ENCODE measurements at places on chromosomes 3 and 15. TPM values are rescaled to one million over a fixed set of nuclear protein-coding genes. Genes with fewer than 3 reads are reported as not detected.
A peak's percentile ranks its signal among the peaks of the same experiment; 100 is the strongest.

CXCR6 gene
- not detected for polyA plus RNA-seq

CCRL2 gene
- polyA plus RNA-seq: not detected

FANCD2 gene
- 21.6 TPM for polyA plus RNA-seq

GNAT1 gene
- 0.05 TPM for polyA plus RNA-seq

MAP4 gene
- polyA plus RNA-seq: 119 TPM

MYH15 gene
- polyA plus RNA-seq: 1.7 TPM

MESP2 gene
- 0.10 TPM for polyA plus RNA-seq

ZNF860 gene
- polyA plus RNA-seq: 4.4 TPM

GRCh38 chr15:71338265-71338664 lies 223.0 kb downstream of the THSD4 start:
- no peak for DNase-seq

DNA sequence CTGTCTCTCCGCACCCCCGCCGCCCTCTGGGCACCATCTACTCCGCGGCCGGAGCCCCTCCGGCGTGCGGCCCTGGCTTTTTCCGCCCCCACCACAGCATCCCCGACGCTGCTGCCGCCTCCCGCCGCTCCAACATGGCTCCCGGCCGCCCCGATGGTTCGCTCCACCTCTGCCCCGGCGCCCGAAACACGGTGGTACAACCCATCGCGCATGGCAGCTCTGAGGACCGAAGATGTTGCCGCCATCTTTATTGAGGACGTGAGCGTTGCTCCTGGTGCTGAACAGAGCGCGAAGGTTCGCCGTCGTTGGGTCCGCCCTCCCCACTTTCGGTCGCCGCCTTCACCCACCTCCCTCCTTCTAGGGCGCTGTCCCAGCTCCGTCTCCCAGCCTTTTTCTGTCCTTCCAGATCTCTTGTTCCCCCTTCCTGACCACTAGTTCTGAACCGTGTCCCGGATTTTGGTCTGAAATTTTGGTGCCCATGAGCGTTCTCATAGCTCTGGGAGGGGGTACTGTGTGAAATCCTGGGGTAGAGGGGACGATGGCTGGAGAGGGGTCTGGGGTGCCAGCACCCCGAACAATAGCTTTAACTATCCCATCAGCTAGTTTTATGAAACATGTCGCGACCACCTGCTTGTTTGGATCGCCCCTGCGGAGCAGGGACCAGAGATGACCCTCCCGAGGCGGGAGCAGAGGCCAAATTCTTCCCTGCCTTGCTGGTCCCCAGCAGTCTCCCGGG lies at the start of gene CELSR3:
Gene CELSR3, minus strand, starts transcription at position 134 of the 736 bp plus-strand sequence. CDS start 252 bp downstream, outside the sequence.
- peak; percentile 87 for DNase-seq

DNA sequence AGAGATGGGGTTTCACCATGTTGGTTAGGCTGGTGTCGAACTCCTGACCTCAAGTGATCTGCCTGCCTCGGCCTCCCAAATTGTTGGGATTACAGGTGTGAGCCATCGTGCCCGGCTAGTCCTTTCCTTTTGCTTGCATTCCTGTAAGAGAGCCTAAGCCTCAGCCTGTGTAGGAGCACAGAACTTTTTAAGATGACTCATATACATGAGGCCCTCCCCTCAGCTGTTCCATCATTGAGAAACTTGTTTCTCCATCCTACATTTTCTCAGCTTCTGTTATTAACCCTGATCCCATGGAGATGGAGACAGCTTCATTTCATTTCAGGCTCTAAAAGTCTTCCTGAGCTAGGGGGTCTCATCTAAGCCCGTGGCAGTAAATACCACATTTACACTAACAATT lies 123.3 kb downstream of the PLOD2 start:
- DNase-seq: no peak

DNA sequence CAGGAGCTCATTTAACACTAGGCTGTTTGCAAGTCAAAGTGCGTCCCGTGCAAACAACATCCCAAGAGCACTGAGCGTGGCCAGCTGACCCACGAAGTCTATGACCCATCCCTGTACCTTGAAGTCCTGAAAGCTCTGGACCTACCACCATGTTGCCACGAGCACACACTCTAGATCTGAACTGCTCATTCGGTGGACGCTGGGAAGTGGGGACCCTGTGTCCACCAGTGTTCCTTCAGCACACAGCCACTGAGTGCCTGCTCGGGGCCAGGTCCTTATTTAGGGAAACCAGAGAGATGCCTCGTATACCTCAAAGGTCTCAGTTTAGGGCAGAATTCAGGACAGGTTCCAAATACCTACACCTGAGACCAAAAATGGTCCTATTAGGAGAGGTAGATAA lies 236.9 kb downstream of the XXYLT1 start:
- DNase-seq: no peak

DNA sequence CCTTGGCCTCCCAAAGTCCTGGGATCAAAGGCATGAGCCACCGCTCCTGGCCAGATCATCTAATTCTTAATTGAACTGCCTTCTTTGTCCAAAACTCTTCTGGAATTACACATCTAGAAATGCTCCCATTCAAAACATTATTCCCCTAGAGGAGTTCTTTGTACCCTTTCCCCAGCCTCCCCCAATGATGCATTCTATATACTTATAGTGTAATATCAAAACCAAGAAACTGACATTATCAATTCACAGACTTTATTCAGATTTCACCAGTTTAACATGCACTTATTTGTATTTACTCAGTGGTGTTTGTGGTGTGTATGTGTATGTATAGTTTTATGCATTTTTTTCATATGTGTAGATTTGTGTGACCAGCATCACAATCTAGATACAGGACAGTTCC lies 85.0 kb downstream of the PTPRG start:
- DNase-seq: no peak

DNA sequence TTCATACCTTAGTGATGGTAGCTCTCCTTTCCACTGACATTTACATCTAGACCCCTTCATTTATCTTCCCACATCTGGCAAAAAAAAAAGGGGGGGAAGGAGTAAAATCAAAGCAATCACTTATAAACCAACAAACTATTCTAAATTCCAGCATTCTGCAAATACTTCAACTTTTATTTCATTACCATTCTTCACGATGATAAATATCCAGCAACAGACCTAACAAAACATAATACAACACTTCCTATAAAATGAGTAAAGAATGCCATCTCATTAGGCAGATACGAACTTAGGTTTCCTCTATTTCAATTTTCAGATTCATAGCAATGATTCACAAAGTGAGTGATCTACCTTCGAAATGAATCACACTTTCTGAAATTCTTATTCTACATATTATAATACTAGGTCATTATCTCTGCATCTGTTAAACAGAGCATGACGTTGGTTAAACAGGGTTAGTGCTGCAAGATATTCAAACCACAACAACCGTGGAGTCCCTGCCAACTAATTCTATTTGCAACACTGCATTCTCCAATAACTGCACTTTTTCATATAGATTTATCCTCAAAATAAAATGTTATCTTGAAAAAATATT lies at the start of gene LRRFIP2:
Gene LRRFIP2, minus strand, starts transcription at position 51 of the 595 bp plus-strand sequence. CDS start 25,599 bp downstream, outside the sequence.
- DNase-seq: peak; percentile 87

DNA sequence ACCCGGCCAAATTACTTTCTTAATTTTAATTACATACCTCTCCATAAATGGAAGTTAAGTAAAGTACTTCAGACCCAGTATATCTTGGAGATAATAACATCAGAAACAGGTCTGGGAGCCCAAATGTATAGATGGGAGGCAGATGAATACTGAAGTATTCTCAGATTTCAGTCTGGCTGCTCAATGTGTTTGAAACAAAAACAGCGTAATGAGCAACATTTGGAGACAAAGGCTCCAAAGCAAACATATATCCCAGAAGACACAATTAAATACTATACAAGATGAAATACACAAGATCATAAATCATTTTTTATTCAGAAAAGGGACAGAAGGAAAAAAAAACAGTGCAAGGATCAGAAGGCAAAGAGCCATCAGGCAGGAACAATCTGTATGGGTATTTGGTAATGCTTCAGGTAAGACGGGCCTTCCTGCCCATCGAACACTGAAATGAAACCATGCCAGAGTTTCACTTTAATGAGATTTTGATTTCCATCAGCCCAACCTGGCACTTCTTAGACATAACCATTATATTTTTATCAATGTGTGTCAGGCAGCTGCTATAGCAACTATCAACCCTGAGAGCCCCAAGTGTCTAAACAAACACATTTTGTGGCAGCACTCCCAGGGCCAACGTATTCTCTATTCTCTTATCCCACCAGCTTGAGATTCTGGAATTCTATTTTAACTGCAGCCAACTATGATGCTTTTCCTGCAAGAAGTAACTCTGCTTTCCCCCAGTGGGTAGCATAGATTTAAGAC lies 210.8 kb downstream of the STT3B start:
- no peak for DNase-seq

GRCh38 chr3:191549357-191549756 lies 88.4 kb downstream of the PYDC2 start:
- no peak for DNase-seq

DNA sequence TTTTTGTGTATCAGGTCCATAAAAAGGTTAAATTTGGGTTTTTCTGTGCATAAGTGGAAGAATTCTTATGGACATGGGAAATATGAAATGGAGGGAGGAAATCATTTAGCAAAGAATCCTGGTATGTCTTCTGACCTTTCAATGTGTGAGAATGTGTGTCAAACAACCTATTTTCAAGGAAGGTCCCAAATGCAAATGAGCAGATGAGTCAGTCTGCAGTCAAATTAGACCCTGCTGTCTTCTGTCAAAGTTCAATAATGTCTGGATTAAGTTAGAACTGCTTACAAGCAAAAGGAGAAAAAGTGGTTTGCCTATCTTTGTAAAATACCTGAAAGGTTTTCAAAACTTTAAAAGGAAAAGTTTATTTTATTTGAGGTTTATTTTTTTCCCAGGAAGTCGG lies 15.3 kb downstream of the FBN1 start:
- DNase-seq: no peak

DNA sequence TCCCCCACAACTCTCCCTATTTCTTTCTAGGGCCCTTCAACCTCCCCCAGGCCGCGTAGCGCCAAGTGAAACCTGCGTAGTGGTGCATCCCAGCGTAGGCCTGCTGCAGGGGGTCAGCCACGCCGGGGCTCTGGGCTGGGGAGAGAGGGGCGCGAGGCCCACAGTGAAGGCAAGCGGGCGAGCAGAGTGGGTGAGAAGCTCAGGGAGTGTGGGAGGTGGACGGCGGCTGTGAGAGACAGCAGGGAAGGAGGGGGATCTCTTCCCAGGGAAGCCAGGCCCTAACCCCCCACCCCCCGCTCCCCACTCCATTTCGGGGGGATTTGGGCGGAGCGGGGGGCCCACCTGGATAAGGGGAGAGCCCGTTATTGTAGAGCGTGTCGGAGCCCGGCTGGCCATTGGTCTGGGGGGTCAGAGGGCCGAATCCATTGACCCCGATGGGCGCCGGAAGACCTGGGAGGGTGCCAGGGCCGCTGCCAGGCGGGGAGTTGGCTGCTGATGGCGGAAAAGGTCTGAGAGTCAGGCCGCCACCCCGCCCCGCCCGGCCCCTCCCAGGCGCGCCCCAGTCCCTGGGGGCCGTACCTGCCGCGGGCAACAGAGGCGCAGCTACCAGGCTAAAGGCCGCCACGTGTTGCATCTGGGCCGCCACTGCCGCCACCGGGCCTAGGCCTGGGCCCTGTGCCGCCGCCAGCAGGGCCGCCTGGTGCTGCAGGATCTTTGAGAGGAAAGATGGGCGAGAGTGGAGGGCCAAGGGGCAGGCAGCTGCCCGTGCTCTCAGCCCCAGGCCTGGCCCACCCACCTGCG lies 16.6 kb upstream of the PARP6 start:
- DNase-seq: no peak

DNA sequence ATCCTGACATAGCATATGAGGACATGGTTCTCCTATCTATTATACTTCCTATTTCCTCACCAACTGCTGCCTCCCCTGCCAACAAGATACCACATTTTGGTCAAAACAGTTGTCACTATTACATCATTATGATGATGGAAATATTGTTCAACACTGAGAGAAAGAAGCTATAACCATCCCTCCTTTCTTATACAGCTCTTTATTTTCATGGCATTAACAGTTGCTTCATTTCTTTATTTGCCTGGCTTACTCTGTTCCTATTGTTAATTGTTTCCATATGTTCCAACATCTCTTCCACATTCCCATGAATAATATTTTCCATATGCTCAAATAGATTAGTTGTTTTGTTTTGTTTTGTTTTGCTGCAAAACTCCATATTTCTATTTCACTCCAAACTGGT lies 40.8 kb upstream of the FILIP1L start:
- no peak for DNase-seq

GRCh38 chr3:110165370-110165743 lies 828.0 kb upstream of the DPPA4 start:
- DNase-seq: no peak

- DNase-seq: no peak
These were observed 19.4 kb upstream of the LMCD1 start for GRCh38 chr3:8482263-8482662.

DNA sequence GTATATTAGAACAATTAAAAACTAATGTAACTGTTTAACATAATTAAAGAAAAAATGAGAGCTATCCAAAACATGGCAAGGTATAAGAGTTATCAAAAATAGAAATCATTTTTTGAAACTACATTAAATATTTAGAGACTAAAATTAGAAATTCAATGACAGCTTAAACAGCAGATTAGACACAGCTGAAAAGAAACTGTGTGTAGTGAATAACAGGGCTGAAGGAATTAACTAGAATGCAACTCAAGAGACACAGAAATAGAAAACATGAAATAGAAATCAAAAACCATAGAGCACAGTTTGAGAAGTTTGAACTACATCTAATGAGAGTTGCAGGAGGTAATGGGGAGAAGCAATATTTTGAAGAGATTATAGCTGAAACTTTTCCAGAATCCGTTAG lies 59.9 kb upstream of the FBN1 start:
- DNase-seq: no peak

DNA sequence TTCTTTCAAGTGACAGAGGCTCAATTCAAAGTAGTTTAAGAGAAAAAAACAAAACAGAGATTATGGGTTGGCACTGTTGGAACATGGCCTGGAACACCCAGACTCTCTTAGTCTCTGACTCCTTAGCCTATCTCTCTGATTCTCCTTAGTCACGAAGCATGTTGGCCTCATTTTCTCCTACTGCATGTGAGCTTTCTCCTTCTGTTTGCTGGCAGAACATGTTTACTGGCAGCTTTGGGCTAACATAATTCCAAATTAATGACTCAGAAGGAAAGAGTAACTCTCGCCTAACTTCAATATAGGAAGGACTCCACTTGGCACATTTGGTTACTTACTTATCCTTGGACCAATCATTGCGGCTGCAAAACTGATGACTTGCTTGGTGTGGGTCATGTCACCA lies 21.7 kb upstream of the CCDC39 start:
- DNase-seq: peak; percentile 13

- DNase-seq: peak; percentile 82
These were observed 544.6 kb upstream of the NECTIN3 start for GRCh38 chr3:110526777-110527727.

DNA sequence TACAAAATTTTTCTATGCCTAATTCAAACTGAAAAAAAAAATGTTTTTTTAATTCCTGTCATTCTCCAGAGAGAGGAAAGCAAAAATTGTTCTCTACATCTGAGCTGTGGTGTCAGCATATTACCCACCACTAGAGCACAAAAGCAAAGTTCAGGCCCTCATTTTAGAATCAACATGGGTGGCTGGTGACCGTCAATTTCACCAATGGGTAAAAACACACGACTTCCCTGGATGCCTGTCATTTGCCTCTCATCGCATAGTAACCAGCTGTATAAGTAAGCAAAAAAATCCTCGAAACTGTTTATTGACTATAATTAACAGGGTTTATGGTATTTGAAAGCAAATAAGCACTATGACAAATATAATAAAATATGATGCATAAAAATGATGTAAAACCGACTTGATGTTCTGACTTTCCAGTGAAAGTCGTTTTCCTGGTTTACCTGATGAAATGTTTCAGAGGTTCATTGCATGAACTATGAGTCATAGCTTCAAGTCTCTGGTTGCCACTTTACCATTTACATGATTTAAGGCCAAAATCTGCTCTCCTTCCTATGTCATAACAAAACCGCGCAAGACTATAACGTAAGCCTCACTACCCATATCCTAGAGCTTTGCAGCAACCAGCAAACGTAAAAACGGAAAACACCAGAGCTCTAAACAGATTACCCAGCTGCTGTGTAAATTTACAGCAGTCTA lies 60.5 kb downstream of the THBS1 start:
- DNase-seq: peak; percentile 87
